Activated naive CD8-positive, alpha-beta T cell treated with anti-CD3 and anti-CD28 coated beads, Interleukin-2, amount 50 U/mL, for 24 hours (primary cell): ENCODE measurements at places on chromosomes 11 and 22.

GRCh38 chr22:17639247-17639741, 737 bp downstream of the BCL2L13 start:
- DNase-seq: no peak

DNA sequence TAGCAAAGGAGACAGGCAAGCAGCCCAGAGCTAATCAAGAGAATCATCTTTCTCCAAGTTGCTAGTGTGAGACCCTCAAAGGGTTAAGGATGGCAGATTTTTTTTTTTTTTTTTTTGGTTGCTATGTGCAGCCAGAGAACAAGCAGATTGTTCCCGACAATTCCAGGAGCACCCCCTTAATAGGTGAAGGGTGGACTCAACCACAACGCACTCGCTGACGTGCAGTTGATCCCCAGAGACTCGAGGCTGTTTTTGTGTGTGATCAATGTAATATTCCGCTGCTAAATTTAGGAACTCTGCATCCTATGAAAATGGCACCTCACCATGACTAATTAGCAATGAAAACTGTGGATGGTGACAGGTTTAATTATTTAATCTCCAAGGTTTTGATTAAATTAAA, 789.0 kb downstream of the KCNA4 start:
- no peak for DNase-seq

DNA sequence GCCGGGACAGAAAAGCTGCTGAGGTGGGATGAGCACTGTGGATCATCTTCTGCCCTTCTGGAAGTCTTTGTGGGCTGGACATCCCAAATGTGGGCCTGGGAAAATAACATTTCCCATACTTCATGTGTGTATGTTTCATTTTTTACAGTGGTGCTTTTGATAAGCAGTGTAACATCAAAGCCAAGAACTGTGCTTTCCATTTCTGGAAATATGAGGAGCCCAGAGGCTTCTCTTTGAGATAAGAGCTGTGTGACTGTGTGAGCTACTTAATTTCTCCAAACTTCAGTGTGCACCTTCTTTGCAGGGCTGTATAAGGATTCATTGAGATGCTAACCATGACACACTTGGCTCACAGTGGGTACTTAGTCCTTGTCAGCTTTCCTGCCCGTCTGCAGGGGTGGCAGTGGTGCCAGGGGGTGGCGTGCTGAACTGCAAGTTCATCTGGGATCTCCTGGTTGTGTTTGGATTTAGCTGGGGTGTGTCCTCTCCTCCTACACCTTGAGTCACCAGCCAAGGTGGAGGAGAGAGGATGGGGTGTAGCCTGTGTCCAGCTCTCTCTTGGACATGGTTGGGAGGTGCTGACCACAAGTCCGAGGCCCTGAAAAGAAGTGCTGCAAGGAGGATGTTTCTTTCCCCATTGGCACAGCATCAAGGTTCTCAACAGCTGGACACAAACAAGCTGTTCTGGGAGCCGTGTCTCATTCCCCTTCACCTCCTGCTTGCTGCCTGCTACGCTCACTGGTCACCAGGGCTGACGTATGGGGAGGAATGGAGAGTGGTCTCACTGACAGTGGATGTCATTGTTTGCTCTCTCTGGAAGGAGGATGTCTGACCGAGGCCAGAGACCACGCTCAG, 139.4 kb downstream of the TEAD1 start:
- DNase-seq: no peak

- no peak for DNase-seq
These were observed 252.3 kb downstream of the KIRREL3 start for GRCh38 chr11:126748100-126748791.

- peak; percentile 74 for DNase-seq
These were observed 17.2 kb downstream of the POLR3H start for GRCh38 chr22:41526830-41527799.

DNA sequence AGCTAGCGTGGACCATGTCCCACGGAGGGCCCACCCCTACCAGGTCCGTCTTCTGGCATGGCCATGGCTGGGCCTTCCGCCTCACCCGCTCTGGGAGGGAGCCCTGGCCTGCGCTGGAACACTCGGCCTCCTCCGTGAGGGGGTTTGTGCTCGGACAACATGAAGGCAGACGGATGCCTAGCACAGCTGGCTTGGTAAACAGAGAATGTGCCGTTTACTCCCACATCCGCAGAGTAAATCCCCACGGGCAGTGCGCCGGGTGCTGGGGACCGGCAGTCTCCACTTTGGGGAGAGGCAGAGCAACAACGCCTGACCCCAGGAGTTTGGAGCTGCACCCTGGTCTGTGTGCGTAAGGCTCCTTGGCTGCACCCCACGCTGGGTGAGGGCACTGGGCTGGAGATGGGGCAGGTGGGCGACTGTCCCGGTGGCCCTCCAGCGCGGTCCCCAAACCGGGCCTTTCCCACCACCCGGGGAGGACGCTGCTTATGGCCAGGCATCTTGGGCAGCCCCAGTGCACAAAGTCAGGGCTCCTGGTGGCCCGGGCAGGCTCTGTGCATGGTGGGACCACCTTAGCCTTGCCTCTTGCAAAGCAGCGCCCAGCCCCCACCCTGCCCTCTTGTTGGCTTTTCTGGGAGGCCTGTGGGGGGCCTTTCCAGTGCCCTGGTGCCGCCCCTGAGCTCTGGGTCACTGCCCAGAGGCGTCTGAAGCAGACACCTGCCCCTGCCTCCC, 30.7 kb upstream of the MUC5AC start:
- no peak for DNase-seq

DNA sequence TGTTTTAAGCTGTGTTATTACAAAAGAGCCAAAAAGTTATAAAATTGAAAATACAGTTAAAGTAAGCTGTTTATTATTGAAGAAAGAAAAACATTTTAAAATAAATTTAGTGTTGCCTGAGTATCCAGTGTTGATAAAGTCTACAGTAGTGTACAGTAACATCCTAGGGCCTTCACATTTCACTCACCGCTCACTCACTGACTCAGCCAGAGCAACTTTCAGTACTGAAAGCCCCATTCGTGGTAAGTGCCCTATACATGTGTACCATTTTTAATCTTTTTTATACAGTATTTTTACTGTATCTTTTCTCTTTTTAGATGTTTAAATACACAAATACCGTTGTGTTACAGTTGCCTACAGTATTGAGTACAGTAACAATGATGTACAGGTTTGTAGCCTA, 35.0 kb downstream of the POLD3 start:
- DNase-seq: no peak

DNA sequence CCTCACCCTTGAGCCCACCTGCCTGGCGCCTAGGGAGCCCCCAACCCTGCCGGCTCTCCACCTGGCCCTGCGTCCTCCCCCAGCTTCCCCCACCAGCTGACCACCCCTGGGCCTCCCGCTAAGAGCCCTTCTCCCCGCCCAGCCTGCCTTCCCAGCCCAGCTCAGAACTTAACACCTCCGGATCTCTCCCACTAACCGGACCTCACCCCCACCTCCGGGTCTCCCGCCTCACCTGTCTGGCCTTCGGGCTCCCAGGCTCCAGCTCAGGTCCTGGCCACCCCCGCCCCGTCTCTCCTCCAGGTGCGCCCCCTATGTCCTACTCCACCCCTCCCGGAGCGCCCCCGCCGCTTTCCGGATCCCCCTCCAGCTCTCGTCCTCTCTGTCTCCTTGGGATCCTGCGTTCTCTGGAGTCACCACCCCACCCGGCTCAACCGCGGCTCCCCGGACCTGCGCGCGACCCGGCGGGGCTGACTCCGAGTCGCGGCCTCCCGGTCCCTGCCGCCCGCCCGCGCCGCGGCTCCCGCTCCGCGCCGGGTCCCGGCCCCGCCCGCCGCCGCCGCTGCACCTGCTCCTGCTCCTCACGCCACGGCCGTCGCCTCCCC, at the start of gene KCNJ11:
Gene KCNJ11 (minus strand): TSS at position 51 of the 602 bp plus-strand sequence. CDS start 568 bp downstream, outside the sequence.
- no peak for DNase-seq

GRCh38 chr11:34149786-34150185, 44.4 kb downstream of the NAT10 start:
- DNase-seq: no peak

- no peak for DNase-seq
These were observed 154.1 kb downstream of the DDX10 start for GRCh38 chr11:108818971-108819370.

- no peak for DNase-seq
These were observed at the start of gene SOX6 for GRCh38 chr11:16356057-16356760. SOX6 (minus strand) TSS chr11:16356546; CDS start chr11:16341248, 15,298 bp downstream.

- DNase-seq: no peak
These were observed 13.2 kb downstream of the CCND1 start for GRCh38 chr11:69654001-69654659.

DNA sequence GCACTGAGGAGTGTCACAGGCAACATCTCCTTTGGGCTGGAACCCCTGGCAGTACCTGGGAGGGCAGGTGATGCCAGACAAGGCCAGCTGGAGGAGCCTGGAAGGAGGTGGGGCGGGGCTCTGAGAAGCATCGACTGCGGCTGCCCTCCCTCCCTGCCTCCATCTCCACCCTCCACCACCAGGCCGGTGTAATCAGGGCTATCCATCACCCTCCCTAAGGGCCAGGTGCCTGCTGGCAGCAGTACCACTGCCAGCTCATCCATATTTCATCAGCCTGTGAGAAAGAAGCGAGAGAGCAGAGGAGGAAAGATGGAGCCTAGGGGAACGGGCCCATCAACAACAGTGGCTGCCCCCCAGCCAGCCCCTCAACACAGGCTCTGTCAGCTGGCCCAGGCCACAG, 51.4 kb upstream of the RASD2 start:
- DNase-seq: no peak

GRCh38 chr11:117185736-117186430, 7.3 kb downstream of the SIDT2 start:
- no peak for DNase-seq
